ENCODE measurements at places on chromosomes 13 and 19.

DNA sequence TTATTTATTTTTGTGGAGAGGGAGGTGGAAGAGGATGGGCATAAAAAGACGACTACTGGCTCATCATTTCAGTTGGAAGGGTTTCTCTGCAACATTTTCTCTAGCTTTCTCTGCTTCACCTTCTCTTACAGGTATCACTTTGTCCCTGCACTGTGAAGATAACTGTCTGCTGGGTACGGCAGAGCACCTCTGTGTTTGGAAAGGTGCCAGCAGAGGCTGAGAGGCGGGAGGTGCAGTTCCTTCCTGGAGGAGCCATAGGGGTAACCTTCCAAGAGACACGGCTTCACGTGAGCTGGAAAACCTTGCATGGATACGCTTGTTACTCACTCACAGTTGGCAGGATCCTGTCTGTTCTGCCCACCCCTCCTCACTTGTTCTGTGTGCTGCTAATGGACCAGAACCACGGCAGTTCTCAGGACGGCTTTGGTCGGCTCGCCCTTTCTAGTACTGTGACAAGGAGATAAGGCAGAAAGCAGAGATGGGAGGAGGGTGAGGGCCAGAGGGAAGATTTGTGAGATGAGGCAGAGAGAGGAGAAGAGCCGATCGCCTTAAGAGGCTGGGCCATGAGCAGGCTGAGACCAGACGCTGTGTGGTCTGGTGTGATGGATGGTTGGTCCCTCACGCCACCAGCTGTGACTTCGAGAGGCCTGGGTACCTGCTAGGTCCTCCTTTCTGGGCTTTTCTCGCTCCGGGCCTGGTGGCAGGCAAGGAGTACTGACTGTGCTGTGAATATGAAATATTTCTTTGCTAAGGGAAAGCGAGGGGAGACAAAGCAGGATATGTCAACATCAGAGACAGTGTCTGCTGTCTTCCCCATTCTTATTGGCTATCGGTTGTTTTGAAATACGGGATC lies 66.8 kb downstream of the MRPL57 start:
- no peak for DNase-seq

GRCh38 chr13:46551410-46552302 lies 1.3 kb upstream of the LRCH1 start:
- peak; percentile 84 for DNase-seq

DNA sequence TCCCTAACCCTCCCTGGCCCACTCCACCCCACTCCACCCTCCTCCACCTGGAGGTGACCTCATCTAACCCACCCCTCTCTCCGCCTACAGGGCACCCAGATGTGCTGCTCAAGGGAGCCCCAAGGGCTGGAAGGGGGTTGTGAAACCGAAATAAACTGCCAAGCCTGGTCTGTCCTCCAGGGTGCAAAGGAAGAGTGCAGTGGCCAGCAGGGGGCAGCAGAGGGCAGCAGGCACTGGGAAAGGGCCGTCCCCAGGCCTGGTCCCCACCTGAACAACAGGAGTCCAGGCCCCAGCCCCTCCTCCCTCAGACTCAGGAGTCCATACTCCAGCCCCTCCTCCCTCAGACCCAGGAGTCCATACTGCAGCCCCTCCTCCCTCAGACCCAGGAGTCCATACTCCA lies 8.4 kb upstream of the BCAM start:
- peak; percentile 88 for DNase-seq

DNA sequence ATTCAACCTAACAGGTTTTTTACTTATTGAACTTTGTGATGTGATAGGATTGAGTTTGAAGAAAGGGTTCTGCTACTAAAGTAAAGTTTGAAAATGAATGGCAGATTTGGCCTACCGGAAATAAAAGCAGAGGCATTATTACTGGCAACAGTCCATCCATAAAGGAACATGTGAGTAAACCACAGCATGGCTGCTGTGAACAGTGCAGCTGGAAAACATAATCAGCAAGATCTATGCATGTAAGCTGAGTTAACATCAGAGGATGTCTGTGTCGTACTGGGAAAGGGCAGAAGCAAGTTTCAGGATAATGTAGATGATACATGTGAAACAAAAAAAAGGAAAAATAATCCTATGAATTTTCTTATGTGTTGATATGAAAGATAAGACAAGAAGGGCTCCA lies 87.6 kb downstream of the CYSLTR2 start:
- DNase-seq = no peak

- DNase-seq = no peak
Observed at GRCh38 chr19:45817725-45818301, 2.7 kb upstream of the RSPH6A start.

DNA sequence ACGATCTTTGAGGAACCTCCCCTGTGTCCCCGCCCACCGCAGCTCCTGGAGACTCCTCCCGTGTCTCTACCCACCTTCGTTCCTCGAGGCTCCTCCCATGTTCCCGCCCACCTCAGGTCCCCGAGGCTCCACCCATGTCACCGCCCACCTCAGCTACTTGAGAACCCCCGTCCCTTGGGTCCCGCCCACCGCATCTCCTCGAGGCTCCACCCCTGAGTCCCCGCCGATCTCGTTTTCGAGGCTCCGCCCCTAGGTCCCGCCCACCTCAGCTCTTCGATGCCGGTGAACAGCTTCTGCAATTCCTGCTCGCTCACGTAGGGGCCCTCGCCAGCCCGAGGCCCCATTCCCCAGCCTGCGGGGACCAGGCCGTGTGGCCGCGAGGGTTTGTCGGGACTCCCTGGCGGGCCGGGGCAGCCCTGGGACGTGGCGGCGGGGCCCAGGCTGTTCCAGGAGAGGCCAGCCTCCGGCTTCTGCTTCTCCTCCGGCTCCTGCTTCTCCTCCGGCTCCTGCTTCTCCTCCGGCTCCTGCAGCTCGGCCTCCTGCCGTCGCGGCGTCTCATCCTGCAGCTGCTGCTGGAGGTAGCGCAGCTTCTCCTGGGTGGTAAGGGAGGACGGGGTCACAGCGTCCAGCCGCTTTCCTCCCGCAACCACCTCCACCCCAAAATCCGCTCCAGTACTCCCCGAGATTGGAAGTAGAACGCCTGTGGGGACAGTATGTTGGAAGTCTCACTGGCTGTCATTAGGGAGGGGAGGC lies 16.7 kb downstream of the TSKS start:
- no peak for DNase-seq

- DNase-seq = no peak
Observed at GRCh38 chr13:113730258-113730691, 28.8 kb upstream of the TMEM255B start.

DNA sequence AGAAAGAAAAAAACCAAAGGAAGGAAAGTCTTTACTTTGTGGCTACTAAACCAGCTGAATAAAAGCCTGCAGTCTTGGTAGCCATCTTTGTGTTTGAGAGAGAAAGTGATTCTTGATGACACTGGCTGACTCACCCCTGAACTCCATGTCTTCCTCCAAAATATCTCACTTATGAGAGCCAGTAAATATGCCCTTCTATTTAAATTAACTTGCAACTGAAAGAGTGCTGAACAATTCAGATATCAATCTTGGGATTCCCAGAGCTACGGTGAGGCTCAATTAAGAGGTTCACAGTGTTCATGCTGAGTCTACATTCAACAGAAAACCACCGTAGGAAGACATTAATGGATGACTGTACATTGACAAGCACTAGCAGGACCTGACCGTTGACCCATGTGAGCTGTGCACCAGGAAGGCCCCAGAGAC lies 57.9 kb downstream of the KCTD12 start:
- DNase-seq = no peak

- DNase-seq = no peak
Observed at GRCh38 chr13:97935071-97935470, 18.4 kb upstream of the IPO5 start.

GRCh38 chr19:53866865-53867224 lies 838 bp upstream of the MYADM start:
- DNase-seq = no peak

- DNase-seq = no peak
Observed at GRCh38 chr13:22238269-22238668, 567.4 kb downstream of the FGF9 start.

GRCh38 chr13:77784515-77784914 lies 87.0 kb downstream of the SLAIN1 start:
- no peak for DNase-seq

DNA sequence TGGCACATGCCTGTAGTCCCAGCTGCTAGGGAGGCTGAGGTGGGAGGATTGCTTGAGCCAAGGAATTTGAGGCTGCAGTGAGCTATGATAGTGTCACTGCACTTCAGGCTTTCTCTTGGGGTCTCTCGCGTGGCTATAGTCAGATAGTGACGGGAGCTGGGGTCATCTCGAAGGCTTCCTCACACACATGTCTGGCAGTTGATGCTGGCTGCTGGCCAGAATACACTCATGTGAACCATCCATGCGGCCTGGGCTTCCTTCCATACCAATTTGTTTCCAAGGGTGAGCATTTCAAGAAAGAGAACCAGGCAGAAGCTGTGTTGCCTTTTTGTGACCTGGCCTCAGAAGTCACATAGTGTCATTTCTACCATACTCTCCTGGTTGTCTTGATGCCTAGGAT lies 26.4 kb downstream of the LEUTX start:
- no peak for DNase-seq

DNA sequence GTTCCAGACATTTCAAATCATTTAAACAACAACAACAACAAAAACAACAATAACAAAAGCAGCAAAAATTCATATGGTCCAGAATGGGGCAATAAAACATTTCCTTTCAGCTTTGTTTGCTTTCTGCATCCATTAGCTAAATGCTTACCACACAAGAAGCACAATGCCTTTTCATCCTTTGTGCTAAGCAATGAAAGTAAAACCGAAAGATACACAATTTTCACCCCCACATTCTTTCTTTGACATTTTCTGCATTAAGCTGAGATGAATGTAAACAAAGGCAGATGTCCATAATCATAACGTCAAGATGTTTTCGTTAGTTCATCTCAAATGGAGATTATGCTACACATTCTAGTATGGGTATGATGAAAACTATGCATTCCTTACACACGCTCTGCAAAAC lies 568.5 kb downstream of the SLITRK6 start:
- DNase-seq = no peak

- no peak for DNase-seq
Observed at GRCh38 chr13:113117911-113118260, 4.7 kb upstream of the F10 start.

DNA sequence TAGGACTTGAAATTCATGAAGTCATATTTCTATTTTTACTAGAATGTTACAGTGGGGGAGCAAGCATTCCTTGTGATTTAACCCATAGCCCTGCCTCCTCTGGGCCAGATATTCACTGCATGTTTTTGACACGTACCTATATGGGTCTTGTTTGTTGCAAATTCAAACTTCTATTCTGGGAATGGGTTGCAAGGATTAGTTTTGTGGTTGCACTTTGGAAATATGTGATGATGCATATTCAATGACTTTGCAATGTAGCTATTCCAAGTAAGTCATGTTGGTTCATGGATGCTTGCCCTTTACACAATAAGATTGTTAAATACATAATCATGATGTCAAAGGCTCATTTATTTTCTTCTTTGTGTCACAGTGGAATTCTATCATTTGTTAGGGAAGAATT lies 440.8 kb downstream of the TDRD3 start:
- DNase-seq = no peak

DNA sequence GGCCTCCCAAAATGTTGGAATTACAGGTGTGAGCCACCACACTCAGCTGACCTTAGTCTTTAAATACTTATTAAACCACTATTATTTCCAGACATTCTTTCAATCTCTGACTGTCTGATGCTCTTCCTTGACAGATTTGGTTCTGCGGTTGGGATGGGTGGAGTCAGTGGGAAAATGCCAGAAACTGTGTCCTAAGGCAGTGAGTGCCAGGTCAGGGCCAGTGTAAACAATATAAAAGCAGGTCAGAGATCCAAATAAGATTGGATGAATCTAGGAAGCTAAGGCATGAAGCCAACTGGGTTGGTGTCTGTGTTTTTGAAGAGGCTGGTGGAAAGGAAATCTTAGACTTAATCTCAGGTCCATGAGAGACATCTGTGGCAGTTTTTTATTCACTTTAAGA lies 74.7 kb downstream of the KLF5 start:
- DNase-seq = no peak

- DNase-seq = no peak
Observed at GRCh38 chr13:27472941-27473340, 22.6 kb upstream of the MTIF3 start.

DNA sequence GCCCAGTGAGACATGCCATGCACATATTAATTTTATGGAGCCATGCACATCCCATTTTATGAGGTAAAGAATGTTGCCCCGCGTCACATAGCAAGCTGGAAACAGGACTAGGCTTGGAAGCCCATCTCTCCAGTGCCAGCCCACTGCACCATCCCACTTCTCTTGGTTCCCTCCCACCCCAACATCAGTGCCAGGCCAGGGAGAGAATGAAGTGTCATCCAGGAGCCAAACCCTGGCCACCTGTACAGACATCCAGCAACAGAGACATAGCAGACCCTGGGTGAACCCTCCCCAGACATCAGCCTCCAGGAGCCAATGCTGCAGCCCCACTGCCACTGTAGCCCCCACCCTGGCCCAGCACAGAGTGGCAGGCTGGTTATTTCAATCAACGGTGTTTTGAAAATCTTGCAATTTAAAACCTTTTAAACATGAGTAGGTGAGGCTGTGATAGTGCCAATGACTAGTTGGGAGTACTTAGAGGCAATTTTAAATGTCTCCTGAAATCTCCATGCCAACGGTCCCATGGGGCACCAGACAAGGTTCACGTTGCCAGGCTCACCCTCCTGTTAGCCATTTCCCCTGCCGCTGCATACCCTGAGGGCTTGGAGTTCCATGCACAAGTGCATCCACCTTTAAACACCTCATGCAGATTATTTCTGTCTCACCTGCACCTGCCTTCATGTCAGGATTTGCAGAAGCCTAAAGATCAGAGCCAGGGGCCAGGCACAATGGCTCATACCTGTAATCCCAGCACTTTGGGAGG lies 34.7 kb downstream of the VSTM2B start:
- no peak for DNase-seq

- no peak for DNase-seq
Observed at GRCh38 chr19:31316201-31316951, 32.9 kb downstream of the TSHZ3 start.

DNA sequence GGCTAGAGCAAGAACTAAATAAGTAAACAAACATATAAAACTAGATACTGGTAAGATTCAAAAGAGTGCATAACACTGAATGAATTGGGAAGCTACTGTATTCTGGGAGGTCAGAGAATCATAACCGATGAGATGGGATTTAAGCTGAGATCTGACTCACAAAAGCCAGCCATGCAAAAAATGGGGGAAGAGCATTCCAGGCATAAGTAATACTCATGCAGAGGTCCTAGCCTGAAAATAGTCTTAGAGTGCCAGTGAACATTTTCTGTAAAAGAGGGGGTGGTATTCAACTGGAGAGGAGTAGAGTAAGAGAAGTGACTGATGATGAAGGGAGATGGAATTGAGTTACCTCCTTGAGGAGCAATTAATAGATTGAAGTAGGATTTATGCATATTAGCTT lies 872.0 kb upstream of the GPC6 start:
- no peak for DNase-seq

DNA sequence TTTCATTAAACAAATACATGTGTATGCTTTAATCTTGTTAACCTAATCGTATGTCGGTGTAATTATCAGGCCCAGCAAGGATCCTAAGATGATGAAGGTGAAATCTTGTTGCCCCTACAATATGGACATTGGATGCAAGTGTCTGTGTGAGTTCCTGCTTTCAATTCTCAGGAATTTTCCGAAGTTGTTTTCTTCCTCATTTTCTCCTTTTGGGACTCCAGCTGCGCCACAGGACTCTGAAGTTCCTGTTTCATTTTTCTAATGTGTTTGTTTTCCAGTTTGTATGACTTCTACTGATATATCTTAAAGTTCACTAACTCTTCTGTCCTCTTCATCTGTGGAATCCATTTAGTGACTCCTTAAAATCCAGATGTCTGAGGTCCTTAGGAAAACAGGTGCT lies 11.9 kb upstream of the OR7D2 start:
- no peak for DNase-seq

GRCh38 chr13:100130930-100131511 lies 42.1 kb downstream of the PCCA start:
- DNase-seq = no peak

GRCh38 chr19:18551631-18552030 lies 6.0 kb upstream of the KXD1 start:
- DNase-seq = no peak

Measured in omental fat pad (tissue), 4 donors.